ENCODE measurements at places on chromosomes 5 and 9.

DNA sequence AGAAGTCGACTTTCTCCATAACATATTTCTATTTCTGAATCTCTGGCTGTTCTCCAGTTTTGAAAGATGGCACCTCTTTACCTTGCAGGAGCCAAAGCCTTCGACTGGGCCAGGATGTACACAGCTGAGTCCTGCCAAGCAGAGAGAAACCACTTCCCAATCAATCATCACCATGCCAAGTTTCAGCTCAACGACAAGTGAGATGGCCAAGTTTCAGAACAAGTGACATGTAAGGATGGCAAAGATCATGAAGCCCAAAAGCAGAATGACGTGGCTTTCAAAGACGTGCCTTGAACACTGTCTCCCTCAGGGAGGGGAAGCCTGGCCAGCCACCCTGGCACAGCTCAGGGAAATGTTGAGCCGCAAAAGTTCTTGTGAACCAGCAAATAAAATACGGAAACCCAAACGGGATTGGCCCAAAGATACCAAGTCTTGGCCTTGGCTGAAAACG lies 17.7 kb downstream of the STK10 start:
- DNase-seq, result no peak

- no peak for DNase-seq
Observed at GRCh38 chr5:173323799-173324114, 4.5 kb downstream of the STC2 start.

DNA sequence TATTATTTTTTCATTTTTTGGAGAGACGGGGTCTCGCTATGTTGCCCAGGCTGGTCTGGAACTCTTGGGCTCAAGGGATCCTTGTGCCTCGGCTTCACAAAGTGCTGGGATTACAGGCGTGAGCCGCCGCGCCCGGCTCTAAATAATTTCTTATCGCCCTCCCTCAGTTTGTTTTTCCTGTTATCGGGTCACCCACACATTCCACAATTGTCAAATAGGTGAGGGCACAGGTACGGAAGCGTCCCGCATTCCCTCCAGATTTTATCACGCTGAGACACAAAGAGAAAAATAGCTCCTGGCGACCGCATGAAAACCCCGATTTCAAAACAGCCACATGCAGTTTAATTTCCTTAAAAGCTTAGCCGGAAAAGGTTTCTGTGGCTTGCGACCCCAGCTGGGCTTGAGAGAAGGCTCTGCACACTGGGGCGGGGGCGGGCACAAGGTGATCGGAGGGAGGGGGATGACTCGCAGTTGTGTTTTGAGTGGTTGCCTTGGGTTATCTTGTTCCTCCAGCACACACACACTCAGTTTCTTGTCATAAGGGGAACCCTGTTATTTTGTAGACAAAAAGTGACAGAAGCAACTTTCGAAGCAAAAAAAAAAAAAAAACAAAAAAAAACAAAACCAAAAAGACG lies 717 bp upstream of the IQGAP2 start:
- DNase-seq, result peak; percentile 87

- DNase-seq, result no peak
Observed at GRCh38 chr5:154528005-154528594, 50.1 kb upstream of the HAND1 start.

DNA sequence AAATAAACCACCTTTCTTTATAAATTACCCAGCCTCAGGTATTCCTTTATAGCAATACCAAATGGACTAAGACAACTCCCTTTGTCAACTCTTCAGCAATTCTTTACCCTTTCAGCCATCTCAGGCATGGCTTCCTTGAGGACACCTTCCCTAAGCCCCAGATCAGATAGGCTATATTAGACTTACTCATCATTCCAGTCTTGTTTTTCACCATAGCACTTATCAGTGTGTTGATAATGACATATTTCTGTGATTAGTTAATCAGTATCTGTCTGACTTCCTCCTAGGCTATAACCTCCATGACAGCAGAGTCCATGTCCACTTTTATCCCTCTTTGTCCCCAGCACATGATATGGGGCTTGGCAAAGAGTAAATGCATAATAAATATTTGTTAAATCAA lies 238.1 kb downstream of the ACTL7B start:
- DNase-seq, result no peak

GRCh38 chr5:16713386-16713928 lies 96.7 kb upstream of the RETREG1 start:
- no peak for DNase-seq

GRCh38 chr5:139185589-139185988 lies 12.6 kb downstream of the SIL1 start:
- DNase-seq, result no peak

GRCh38 chr5:76500633-76501393 lies 97.7 kb downstream of the IQGAP2 start:
- no peak for DNase-seq

DNA sequence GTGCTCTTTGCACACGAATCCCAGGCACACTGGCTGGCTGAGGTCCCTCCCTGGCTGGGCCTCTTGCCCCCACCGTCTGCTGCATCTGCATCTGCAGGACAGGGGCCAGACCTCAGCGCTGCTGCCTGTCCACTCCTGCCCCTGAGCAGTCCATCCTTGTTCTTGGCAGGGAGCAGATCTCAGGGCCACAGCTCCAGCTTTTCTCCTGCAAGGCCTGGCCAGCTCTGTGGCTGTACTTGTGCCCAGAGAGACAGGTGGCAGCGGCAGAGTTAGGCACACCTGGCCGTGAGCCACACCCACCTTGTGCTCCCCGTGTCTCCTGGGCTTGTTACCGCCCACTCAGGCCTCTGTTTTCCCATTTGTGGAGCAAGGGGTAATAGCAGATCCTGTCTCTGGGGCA lies 13.9 kb downstream of the NEK6 start:
- DNase-seq, result no peak

GRCh38 chr9:4936277-4936676 lies 48.8 kb upstream of the JAK2 start:
- peak; percentile 100 for DNase-seq

GRCh38 chr9:87685441-87685840 lies 40.5 kb upstream of the CTSL start:
- no peak for DNase-seq

DNA sequence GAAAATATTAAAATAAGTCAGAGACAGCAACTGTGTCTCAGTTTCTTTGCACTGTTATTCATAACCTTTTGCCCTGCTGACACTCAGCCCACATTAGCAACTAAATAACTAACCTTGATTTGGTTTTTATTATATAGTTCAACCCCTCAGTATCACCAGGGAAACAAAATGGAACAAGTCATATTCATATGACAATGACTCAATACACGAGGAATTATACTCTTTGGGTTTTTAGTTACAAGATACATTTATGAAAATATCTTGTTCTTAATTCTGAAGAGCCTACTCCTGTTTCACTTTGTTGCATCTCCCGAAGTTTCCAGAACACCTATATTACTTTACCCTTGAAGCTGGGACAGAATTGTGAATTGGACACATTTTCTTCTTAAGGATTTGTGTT lies 845.4 kb downstream of the EFNA5 start:
- no peak for DNase-seq

DNA sequence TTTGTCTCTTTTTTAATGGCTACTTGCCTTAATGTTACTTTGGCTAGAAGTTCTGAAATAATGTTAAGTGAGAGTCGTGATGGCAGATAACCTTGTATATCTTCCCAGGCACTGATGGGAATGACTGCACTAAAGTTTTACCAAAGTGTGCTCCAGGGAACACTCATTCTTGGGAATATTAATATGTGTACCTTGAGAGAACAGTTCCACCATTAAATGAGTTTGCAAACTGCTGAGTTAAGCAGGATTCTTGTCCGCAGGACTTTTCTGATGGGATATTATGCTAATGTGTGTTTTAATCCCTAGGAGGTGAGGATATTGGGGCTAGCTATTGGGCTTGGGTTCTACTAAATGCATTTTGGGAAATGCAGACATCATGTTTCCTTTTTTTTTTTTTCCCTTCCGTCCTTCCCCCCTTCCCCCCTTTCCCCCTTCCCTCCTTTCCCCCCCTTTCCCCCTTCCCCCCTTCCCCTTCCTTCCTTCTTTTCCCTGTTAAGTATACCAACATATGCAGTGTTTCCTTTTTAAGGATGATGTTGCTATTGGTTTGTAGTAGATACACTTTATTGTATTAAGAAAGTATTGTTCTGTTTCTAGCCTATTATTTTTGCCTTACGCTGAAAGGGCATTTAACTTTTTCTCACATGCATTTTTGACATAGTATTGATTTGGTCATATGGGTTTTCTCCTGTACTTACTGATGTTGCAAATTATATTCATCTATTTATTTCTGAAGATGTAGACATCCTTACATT lies 15.5 kb downstream of the ZBTB34 start:
- DNase-seq, result no peak

- no peak for DNase-seq
Observed at GRCh38 chr5:112555691-112556090, 136.6 kb upstream of the EPB41L4A start.

DNA sequence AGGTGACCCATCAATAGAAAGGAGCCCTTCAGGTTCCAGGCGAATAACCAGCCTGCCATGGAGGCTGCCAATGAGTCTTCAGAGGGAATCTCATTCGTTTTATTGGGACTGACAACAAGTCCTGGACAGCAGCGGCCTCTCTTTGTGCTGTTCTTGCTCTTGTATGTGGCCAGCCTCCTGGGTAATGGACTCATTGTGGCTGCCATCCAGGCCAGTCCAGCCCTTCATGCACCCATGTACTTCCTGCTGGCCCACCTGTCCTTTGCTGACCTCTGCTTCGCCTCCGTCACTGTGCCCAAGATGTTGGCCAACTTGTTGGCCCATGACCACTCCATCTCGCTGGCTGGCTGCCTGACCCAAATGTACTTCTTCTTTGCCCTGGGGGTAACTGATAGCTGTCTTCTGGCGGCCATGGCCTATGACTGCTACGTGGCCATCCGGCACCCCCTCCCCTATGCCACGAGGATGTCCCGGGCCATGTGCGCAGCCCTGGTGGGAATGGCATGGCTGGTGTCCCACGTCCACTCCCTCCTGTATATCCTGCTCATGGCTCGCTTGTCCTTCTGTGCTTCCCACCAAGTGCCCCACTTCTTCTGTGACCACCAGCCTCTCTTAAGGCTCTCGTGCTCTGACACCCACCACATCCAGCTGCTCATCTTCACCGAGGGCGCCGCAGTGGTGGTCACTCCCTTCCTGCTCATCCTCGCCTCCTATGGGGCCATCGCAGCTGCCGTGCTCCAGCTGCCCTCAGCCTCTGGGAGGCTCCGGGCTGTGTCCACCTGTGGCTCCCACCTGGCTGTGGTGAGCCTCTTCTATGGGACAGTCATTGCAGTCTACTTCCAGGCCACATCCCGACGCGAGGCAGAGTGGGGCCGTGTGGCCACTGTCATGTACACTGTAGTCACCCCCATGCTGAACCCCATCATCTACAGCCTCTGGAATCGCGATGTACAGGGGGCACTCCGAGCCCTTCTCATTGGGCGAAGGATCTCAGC lies at the start of gene OR1K1:
Gene OR1K1, plus strand, starts transcription at position 58 of the 995 bp plus-strand sequence. Its CDS starts 0 bp downstream, at position 58.
- DNase-seq, result no peak

- no peak for DNase-seq
Observed at GRCh38 chr9:105751761-105752160, 57.4 kb downstream of the TMEM38B start.

GRCh38 chr5:139245637-139246339 lies 47.6 kb upstream of the SIL1 start:
- DNase-seq, result no peak

GRCh38 chr9:16496908-16497307 lies 373.6 kb downstream of the BNC2 start:
- DNase-seq, result no peak

DNA sequence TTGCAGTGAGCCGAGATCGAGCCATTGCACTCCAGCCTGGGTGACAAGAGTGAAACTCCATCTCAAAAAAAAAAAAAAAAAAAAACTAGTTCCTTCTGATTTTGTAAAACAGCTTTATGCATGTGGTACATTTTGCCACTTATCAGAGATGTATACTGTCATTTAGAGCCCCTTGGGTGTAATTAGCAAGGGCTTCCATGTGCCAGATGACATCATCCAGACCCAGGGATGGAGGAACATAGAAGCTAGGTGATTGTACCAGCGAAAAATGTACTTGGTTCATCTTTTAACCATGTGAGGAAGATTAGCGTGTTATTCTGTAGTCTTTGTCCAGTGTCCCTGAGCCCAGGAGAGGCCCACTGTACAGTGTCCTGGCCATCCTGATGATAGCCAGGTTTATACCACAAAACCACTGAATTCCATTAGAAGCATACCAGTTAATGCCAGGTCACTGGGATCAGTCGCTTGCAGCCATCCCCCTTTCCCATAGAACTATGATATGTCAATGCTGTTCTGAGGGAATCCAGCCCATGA lies 239.3 kb upstream of the SGCD start:
- no peak for DNase-seq

GRCh38 chr5:151028717-151029116 lies 8.3 kb downstream of the GPX3 start:
- DNase-seq, result no peak

DNA sequence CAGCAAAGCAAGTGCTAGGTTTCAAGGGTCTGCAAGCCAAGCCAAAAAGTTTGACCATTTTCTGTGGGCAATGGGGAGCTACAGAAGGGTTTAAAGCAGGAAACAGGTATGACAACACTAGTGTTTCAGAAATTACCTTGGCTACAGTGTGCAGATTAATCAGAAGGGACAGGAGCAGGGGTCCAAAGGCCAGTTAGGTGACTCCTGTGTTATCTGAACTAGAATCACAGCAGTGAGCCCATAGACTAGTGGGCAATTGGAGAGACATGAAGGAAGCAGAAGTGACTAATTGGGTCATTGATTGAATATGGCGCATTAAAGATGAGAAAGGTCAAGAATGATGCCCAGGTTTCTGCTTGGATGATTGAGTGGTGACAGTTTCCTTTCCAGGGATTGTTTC lies 41.4 kb upstream of the TGFBR1 start:
- no peak for DNase-seq

DNA sequence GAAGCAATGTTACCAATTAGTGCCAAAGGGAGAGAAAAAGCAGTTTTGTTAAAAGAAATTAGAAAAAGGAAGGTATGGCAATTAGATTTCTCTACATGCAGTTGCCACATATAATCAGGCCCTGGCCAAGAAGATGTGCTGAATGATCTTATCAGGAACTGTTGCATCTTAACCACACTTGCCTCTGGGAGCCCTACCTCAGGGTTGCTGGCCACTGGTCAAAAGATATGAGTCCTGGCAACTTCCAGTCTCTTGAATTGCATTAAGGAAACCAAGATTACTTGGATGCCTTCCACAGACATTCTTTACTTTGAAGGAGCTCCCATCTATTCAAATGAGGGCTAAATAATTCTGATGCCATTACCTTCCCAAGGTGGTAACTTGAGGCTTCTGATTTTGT lies 60.4 kb downstream of the TNC start:
- no peak for DNase-seq

GRCh38 chr5:40599676-40600075 lies 80.0 kb upstream of the PTGER4 start:
- DNase-seq, result no peak

GRCh38 chr5:32499261-32499660 lies 54.7 kb upstream of the ZFR start:
- DNase-seq, result no peak

DNA sequence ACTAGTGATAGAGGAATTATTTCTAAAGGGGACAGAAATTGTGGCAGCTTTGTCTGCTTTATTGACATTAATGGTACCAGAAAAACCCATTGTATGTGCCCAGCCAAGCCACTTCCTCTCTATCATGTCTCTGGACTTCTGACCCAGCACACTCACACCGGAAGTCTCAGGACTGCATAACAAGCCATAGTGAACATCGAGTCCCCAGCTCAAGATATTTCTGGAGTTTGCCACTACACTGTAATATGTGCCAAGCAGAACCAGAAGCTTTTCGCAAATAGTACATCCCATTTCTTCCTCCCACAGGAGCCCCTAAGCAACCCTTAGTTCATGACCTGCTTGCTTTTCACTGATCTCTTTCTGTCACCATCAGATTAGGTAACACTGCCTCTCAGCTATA lies 187.4 kb upstream of the GHR start:
- DNase-seq, result no peak

Measured in OCI-M1 (cell line).